ENCODE measurements at places on chromosomes 2 and 18.

GRCh38 chr2:187644981-187645380, 90.7 kb upstream of the TFPI start:
- no peak for DNase-seq

- no peak for DNase-seq
These were observed 27.8 kb upstream of the C2orf74 start for GRCh38 chr2:61134141-61134540.

- no peak for DNase-seq
These were observed 268.4 kb downstream of the ATAD2B start for GRCh38 chr2:23658466-23658942.

GRCh38 chr2:238101891-238102841, 2.0 kb downstream of the ESPNL start:
- no peak for DNase-seq

DNA sequence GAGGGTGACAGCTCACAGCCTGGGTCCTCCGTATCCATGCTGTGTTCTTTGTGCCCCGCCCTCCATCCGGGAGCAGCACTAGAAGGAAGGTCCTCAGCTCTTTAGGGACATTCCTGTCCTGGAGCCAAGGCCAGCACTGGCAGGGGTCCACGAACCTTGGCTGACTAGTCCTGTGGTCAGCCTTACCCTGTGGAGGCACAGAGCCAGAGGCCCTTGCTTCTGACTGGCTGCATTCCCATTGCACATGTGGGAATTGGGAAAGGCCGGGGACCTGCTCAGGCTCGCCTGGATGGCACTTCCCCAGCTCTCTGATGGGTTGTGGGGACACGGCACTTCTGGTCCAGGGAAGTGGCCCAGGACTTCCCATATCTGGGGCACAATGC, 24.9 kb upstream of the RHOB start:
- no peak for DNase-seq

- DNase-seq, result no peak
These were observed 1.0 kb upstream of the MOGAT1 start for GRCh38 chr2:222670191-222671038.

- DNase-seq, result no peak
These were observed 28.4 kb downstream of the E2F6 start for GRCh38 chr2:11437602-11438001.

DNA sequence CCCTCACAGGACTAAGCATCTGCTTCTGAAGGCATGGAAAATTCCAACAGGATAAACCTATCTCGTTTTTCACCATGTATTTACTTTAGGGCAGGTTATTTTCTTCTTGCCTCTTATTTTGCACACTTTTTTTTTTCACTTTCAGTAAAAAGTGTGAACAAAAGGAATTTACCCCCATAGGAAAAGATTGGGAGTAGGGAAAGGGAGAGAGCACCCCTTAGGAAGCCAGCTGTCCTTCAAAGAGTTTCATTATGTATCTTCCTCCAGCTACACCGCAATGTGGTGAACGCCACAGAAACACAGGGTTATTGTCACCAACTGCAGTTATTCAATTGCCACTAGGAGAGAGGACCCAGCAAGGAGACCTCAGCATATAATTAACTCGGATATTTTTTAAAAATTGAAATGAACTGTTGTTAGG, 286.2 kb upstream of the VRK2 start:
- no peak for DNase-seq

DNA sequence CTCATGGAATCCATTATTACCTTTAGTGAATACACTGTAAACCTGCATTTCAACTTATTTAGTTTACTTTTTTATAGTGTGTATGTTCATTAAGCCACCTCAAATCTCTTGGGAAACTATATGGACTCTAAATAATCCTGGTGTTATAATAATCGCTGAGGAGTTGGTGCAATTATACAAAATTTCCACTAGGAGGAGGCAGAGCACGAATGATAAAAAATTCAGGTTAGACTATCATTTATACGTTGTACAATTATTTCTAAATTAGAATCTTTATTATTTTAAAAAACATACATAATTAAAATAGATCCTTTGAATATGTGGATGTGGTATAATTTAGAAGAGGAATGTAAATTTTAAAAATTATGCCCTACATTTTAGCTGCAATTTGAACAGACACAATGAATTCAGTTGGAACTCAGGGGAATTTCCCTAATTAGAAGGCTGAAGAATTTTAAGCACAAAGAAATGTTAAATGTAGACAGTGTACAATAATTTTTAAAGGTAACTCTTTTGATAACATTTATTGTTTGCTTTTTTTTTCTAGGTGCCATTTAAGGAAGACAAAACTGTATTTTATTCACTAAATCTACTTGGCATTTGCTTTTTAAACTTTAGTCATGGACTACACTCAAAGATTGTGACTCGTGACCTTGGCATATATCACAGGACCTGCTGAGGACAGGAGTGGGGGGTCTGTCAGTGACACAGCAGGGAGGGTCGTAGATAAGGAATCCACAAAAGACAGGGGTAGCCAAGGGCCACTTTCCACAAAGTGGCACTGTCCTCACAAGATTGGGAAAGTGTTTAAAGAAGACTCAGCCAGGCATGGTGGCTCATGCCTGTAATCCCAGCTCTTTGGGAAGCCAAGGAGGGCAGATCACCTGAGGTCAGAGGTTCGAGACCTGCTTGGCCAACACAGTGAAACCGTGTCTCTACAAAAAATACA, 45.5 kb downstream of the RAB12 start:
- no peak for DNase-seq

DNA sequence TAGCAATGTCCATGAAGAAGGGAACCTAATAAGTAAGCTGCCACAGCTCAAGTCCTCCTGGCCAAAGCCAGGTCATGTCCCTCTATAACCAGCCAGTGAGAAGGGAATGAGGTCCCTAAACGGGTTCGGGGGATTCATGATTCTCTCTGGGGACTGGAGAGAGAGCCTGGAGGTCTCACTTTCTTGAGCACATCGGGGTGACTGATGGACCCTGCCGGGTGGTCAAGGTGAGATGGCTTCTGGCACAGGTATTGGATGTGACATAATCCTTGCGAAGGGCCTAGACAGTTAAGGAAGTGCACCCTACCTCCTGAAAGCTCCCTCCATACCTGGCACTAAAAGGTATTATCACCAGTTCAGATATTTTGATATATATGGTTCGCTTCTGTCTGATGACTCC, 45.7 kb downstream of the HRH4 start:
- DNase-seq, result no peak

GRCh38 chr2:42095923-42096408, 48.1 kb downstream of the PKDCC start:
- DNase-seq, result peak; percentile 58

- DNase-seq, result no peak
These were observed 106.2 kb downstream of the HDAC4 start for GRCh38 chr2:239294571-239295054.

DNA sequence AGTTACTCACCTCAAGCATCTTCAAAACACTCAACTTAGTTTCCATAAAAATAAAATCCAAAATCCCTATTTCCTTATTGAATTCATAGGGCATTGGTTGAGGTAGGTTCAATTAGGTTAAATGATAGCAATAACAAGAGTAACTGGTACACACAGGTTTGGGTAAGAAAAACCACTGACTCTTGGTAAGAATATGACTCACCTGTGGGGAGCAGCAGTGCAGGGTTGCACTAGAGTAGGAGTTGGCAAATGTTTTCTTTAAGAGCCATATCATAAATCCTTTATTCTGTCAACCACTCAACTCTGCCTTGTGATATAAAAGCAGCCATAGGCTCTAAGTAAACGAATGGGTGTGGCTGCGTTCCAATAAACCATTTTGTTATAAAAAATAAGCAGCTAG, 71.4 kb upstream of the CDH20 start:
- no peak for DNase-seq

DNA sequence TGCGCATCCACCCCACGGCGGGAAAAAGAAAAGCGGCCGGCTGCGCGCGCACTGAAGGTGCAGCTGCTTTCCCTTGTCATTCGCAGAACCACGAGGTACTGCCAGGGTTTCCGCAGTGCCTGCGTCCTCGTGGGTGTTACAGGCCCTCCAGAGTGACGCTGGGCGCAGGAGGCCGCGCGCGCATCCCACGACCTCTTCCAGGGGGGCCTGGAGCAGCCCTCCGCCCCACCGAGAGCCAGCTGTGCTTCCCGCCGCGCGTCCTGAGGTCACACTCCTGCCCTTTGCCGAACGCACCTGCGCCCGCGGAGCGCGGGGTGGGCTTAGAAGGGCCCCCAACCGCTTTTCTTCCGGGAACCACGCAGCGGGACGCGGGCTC, 378 bp upstream of the IAH1 start:
- DNase-seq, result peak; percentile 30

GRCh38 chr2:9232886-9233285, 26.3 kb downstream of the ASAP2 start:
- no peak for DNase-seq
